Kidney epithelial cell (primary cell): ENCODE measurements at places on chromosomes 11 and 22.

- no peak for DNase-seq
Observed at GRCh38 chr11:76185931-76186401, 20.3 kb downstream of the WNT11 start.

DNA sequence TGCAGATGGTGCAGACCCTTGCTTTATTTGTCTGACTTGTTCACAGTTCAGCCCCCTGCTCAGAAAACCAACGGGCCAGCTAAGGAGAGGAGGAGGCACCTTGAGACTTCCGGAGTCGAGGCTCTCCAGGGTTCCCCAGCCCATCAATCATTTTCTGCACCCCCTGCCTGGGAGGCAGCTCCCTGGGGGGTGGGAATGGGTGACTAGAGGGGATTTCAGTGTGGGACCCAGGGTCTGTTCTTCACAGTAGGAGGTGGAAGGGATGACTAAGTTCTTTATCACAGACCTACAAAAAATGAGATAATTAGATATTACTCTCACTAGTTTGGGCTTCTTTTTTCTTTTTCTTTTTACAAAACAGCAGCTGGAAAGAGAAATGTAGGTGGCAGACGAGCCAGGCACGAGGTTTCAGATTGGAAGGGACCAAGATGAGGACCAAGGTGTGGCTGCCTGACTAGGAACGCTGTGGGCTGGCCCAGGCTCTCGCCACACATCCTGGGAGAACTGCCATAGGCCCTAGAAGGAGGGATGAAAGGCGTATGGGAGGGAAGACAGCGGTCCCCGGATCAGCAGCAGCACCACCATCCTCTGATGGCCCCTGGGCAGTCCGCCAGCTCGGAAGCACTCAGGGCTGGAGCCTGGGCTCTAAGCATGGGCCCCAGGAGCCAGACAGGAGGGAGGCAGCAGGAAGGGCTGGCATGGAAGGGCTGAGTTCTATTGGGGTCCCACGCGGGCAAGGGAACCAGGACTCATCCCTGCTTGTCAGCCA lies 14.2 kb downstream of the TXN2 start:
- DNase-seq, result no peak

- no peak for DNase-seq
Observed at GRCh38 chr22:48636746-48637145, 1190.9 kb downstream of the BRD1 start.

- no peak for DNase-seq
Observed at GRCh38 chr11:63814383-63814736, 1.1 kb downstream of the SPINDOC start.

- DNase-seq, result peak; percentile 10
Observed at GRCh38 chr11:82927264-82927880, 25.8 kb downstream of the DDIAS start.
